ENCODE measurements at places on chromosomes 5 and 9. TPM values are rescaled to one million over a fixed set of nuclear protein-coding genes. Genes with fewer than 3 reads are reported as not detected.

DNA sequence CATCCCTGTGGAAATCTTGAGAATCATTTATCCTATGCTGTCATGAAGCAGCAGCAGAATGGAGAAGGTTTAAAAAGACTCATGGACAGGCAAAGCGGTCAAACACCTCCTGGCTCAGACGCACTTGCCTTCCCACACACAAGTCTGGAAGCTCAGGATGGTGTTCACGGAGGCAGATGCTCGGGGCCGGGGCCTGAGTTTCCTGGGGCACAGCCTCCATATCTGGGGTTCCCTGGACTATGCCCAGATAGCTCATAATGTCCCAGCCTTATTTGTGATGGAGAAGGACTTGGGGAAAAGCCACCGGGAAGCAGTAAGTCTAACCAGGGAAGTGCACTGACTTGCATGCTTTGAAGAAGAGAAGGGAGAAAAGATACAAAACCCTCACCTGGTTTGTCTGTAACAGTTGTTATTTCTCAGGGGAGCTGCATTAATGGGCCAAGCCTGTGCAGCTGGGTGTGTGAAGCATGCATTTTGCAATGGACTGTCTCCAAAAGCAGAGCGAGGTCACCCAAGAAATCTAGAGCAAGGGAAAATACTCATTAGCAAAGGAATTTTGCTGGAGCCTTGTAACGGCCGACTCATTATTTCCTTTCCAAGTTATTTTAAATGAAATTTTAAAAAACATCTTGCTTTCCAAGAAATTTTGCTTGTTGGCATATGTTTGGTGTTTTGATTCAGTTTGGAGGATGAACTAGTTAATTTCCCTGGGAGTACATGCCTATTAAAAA, 3.4 kb downstream of the S1PR3 start:
- no peak overlapping the region for H3K27ac ChIP-seq
- H3K36me3 ChIP-seq, result peaks cover 4% of the 10 kb centered on the region
- peaks cover 45% of the 10 kb centered on the region for H3K4me1 ChIP-seq
- no peak for DNase-seq
- H3K27me3 ChIP-seq, result no peaks in the 10 kb centered on the region
- H3K4me3 ChIP-seq, result peak overlapping the region; percentile 25

The BARHL1 gene
- not detected for total RNA-seq

The TEK gene
- total RNA-seq, result 8.3 TPM

DNA sequence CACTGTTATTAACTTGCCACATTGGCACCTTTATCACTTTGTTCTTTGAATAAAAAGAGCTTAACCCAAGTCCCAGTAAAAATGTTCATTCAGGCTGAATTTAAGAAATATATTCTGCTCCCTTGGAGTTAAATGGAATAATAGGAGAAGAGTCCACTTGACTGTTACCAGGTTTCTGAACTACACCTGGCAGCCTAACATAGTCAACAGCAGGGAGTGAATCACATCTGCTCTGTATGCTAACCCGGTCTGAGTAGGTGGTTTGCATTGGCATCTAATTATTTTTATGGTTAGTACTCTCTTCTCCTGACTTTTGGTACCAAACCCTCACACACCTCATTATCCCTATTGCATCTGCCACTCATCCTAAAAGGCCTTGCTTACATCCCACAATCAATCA, 86.7 kb downstream of the STK32A start:
- no peaks in the 10 kb centered on the region for H3K36me3 ChIP-seq
- H3K4me3 ChIP-seq, result no peak overlapping the region
- DNase-seq, result no peak
- no peaks in the 10 kb centered on the region for H3K4me1 ChIP-seq

- H3K36me3 ChIP-seq, result peaks cover 35% of the 10 kb centered on the region
- H3K4me1 ChIP-seq, result no peaks in the 10 kb centered on the region
- no peaks in the 10 kb centered on the region for H3K27me3 ChIP-seq
- H3K4me3 ChIP-seq, result no peak overlapping the region
Measured at GRCh38 chr9:127884427-127884911, 7.0 kb upstream of the AK1 start.

The SLC9A3 gene
- 1.4 TPM for total RNA-seq

DNA sequence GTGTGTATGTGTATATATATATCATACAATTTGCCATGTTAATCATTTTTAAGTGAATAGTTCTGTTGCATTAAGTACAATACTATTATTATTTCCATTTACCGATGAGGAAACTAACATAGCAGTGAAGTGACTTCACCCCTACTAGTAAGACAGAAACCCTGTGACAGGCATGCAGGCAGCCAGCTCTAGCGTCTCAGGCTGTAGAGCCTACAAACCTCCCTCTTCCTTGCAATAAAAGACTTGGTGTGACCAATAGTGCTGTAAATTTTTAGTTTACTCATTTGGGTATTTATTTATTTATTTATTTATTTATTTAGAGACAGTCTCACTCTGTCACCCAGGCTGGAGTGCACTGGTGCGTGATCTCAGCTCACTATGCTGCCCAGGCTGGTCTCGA, 24.7 kb downstream of the FNBP1 start:
- H3K27ac ChIP-seq, result no peak overlapping the region
- no peaks in the 10 kb centered on the region for H3K27me3 ChIP-seq
- peaks cover 13% of the 10 kb centered on the region for H3K4me1 ChIP-seq
- no peaks in the 10 kb centered on the region for H3K36me3 ChIP-seq

The RNF145 gene
- total RNA-seq, result 37.7 TPM

DNA sequence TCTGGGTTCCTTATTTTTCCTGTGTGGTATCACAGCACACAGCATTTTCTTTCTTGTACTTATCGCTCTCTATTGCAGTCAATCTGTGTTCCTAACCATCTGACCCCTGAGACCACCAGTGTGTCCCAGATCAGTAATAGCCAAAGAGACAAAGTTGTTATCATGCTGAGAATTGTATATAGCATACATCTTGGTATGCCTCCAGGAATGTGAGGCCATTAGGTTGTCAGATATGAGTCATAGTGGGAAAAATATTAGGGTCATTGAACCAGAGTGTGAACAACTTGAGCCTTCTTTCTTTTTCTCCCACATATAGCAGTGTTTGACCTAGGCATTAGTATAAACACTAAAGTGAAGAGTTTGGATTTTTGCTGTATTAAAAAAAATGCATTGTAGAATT, 106.3 kb downstream of the NDUFAF2 start:
- H3K27me3 ChIP-seq, result no peaks in the 10 kb centered on the region
- H3K27ac ChIP-seq, result peak overlapping the region; percentile 6
- peaks cover 48% of the 10 kb centered on the region for H3K4me1 ChIP-seq
- no peaks in the 10 kb centered on the region for H3K36me3 ChIP-seq
- no peak for DNase-seq

DNA sequence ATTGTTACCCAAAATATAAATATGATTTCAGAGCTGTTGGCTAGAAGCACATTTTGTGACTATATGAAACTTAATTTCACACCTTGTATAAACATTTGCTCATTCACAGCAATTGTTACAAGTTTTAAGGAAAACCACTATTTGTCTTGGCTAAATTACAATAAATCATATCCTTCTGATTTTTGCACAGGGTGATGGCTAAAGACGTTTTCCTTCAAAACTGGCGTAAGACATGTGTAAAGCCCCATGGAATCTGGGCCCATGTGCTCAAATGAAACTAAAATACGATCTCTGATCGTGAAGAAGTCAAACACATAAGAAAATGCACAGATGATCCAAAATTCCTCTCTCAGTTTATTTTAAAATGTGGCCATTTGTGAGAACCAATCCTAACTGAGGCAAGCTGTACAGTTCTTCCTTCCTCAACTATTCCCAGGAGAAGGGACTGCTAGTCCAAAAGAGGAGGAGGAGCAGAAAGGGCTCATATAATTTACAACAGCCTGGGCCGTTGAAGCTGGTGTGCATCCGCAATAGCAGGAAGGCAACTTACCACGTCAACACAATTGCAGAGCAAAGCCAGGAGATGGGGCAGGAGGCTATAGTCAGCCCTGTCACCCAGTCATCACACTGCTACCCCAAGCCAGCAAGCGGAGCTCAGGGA, 98.4 kb downstream of the MED27 start:
- no peaks in the 10 kb centered on the region for H3K36me3 ChIP-seq
- DNase-seq, result no peak
- no peak overlapping the region for H3K27ac ChIP-seq
- H3K4me1 ChIP-seq, result peaks cover 14% of the 10 kb centered on the region
- no peaks in the 10 kb centered on the region for H3K27me3 ChIP-seq

GRCh38 chr9:113299800-113300292, 3.3 kb downstream of the RNF183 start:
- peaks cover 18% of the 10 kb centered on the region for H3K27me3 ChIP-seq
- no peaks in the 10 kb centered on the region for H3K4me1 ChIP-seq
- no peak overlapping the region for H3K4me3 ChIP-seq
- DNase-seq, result no peak

All from osteoblast (primary cell).